ENCODE measurements at places on chromosomes 1 and 21.

- peak; percentile 36 for DNase-seq
Observed at GRCh38 chr1:16215882-16216753, 3.7 kb upstream of the ARHGEF19 start.

GRCh38 chr1:27504588-27505419 lies 14.8 kb upstream of the WASF2 start:
- no peak for DNase-seq

GRCh38 chr1:234735916-234736315 lies 125.9 kb upstream of the IRF2BP2 start:
- DNase-seq = no peak

DNA sequence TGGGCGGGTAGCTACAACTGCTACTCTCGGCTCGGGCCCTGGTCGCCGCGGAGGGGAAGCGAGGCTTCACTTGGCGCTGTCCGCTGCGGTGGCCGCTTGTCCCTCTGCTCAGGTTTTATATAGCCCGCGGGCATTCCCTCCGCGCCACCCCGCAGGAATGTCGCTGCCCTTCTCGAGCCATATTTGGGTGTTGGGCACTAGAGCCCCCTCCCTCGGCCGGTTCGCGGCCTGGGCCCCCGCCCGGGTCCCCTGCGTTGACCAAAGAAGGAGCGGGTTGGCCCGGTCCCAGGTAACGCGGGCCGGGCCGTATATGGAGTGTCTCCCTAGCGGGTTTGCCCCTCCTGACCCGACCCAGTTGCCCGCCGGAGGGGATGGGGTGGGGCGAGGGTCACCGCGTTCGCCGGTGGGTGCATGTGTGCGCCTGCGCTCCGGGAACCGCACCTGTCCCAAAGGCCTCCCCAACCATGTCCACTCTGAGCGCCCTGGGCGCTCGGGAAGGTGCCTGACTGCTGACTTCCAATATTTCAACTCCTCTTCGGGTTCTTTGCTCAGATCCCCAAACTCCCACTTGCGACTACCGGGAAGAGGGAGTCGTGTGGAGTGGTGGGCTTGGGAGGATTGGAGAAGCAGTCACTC lies at the start of gene ACTA1:
Gene ACTA1 (minus strand): TSS at position 90 of the 636 bp plus-strand sequence. CDS start 979 bp downstream, outside the sequence.
- no peak for DNase-seq

DNA sequence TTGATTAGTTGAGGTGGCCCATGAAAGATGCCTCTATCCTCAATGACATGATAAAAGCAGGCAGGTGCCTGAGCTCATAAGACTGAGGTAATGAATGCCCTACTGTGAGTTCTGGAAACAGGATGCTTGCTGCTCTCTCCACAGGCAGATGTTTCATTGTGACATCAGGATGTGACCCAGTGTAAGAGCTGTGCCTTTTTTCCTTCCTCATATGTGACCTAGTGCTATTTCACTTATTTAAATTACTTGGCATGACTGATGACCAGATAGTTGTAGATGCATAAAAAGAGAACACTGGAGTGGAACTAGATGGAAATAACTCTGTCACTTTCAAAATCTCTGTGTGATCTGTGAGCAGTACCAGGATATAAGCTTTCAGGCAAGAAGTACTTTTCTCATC lies 31.9 kb downstream of the KIF14 start:
- DNase-seq = no peak

- DNase-seq = no peak
Observed at GRCh38 chr1:159889821-159890252, 10.1 kb downstream of the CFAP45 start.

DNA sequence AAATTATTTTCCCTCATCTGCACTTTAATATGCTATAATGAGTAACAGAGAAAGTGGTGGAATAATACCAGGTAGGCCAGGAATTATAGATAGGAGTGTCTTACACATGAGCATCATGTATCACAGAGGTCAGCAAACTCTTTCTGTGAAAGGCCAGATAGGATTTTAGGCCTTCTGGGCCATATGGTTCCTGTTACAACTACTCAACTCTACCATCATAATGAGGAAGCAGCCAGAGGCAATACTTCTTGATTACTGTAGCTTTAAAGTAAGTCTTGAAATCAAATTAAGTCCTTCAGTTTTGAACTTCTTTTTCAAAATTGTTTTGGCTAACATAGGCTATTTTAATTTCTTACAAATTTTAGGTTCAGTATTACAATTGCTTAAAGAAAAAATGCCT lies 32.1 kb upstream of the IGSF3 start:
- DNase-seq = no peak

DNA sequence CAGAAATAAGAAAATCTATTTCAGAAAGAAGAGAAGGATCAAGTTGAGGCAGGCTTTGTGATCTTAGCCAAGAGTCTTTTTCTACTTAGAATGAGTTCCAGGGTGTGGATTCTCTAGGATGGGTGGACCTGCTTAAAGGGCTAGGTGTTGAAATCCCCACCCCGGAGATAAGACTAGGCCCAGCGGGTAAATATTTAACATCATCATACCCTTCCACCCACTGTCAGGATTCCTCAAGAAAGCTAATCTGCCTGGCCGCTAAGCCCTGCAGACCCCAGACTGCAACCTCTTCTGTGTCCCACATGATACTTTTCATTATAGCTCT lies 5.8 kb downstream of the IGSF9 start:
- DNase-seq = no peak

- DNase-seq = no peak
Observed at GRCh38 chr1:244065960-244066388, 14.9 kb downstream of the ZBTB18 start.

- DNase-seq = no peak
Observed at GRCh38 chr21:25409978-25410377, 197.3 kb downstream of the MRPL39 start.

- DNase-seq = no peak
Observed at GRCh38 chr1:241166625-241167024, 190.4 kb downstream of the RGS7 start.

DNA sequence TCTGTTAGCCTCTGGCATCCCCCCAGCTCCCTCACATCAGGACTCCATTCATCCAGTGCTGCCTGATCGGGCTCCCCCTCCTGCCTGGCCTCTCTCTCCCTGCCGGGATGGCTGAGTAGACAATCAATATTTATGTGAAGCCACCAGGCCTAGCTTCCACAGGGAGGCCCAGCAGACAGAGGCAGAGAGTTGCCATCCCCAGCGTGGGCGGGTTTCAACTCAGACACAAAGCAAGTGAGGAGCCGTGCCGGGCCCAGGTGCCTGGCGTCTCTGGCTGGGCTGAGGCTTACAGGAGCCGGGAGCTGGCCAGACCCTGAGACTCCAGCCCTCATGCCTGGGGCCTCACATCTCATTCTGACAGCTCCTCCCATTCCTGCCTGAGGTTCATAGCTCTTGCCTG lies 34.5 kb upstream of the ATP2B4 start:
- no peak for DNase-seq

- no peak for DNase-seq
Observed at GRCh38 chr21:42319851-42320572, 4.8 kb upstream of the TFF3 start.

GRCh38 chr1:221347706-221348105 lies 394.2 kb downstream of the DUSP10 start:
- no peak for DNase-seq

Measured in stimulated activated naive CD4-positive, alpha-beta T cell treated with Interleukin-2 at 50 U/mL for 16 hours (primary cell).